ENCODE measurements at places on chromosomes 2 and 18.

GRCh38 chr18:23719634-23720201 lies 30.5 kb downstream of the LAMA3 start:
- no peak for DNase-seq

DNA sequence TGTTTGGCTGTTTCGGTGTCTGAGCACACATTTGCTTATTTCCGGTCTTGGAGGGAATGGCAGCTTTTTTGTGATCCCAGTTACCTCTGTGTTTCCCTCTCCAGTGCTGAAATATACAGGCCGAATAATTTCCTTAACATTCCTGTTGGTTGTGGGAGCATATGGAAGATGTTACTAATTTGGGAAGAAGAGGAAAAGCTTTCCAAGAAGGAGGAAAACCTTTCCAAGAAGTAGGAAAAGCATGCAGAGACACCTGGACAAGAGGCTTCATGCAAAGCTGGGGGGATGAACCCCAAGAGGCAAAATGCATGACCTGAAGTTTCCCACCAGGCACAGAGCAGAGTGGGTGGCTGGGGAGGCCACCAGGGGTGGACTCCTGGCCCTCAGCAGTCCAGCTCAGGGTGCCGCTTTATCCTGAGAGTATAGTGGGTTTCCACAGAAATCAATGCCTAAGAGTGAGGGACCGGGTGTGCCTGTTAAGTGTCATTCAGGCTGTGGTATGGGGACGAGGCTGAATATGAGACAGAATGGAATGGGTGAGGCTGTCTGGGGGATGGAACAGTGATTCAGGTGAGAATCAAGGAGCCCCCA lies 25.5 kb upstream of the GNAL start:
- DNase-seq: no peak

- DNase-seq: no peak
Observed at GRCh38 chr2:235347691-235348090, 146.2 kb upstream of the AGAP1 start.

- no peak for DNase-seq
Observed at GRCh38 chr2:226892729-226893128, 56.9 kb downstream of the RHBDD1 start.

All from NCI-H748 treated with DMSO at 0.1 percent for 48 hours (cell line).